ENCODE measurements at places on chromosomes 3 and 15.

DNA sequence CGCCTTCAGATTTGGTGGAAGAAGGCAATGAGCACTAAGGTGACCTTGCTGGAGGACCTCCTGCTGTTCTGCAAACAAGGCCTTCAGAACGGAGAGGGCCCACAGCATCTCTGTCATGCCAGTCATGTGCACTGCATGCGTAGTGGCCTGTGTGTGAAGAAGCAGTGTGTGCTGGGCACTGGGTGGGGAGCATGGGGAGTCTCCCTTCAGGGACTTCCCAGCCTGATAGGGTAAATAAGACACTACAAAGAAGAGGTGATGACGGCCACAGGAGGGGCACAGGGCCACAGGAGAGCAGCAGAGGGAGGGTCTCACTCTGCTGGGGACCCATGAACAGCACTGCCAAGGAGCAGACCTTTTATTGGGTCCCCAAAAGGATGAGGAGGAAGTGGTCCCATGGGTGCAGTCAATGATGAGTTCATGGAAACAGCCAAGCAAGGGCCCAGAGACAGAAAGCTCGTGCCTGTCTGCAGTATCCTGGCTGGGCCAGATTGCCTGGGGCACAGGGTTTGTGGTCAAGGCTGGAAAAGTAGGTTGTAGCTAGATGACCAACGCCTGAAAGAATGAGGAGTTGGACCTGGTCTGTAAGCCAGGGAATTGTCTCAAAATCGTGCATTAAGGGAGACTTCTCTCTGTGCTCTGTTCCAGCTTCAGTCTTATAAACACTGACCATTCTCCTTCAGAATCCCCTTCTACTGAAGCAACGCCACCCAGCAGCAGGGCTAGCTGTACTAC is 67.8 kb upstream of the SEC61A1 start:
- DNase-seq, result no peak

GRCh38 chr15:71529361-71529760 is 281.0 kb upstream of the NR2E3 start:
- DNase-seq, result no peak

GRCh38 chr15:71591057-71591456 is 219.3 kb upstream of the NR2E3 start:
- no peak for DNase-seq

DNA sequence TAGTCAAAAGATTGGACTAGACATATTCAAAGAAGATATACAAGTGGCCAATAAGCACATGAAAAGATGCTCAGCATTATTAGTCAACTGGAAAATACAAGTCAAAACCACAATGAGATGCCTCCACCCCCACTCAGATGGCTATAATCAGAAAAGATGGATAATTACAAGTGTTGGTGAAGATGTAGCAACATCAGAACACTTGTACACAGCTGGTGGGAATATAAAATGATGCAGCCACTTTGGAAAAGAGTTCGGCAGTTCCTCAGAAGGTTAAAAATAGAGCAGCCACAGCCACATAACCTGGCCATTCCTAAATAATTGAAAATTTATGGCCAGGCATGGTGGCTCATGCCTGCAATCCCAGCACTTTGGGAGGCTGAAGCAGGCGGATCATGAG is 38.4 kb downstream of the HEG1 start:
- DNase-seq, result no peak

- DNase-seq, result no peak
These were observed 125.7 kb upstream of the ZBED2 start for GRCh38 chr3:111720681-111721380.

GRCh38 chr3:31251083-31251482 is 281.6 kb upstream of the STT3B start:
- DNase-seq, result no peak

- DNase-seq, result no peak
These were observed 448.6 kb upstream of the CDIN1 start for GRCh38 chr15:36130641-36131310.

DNA sequence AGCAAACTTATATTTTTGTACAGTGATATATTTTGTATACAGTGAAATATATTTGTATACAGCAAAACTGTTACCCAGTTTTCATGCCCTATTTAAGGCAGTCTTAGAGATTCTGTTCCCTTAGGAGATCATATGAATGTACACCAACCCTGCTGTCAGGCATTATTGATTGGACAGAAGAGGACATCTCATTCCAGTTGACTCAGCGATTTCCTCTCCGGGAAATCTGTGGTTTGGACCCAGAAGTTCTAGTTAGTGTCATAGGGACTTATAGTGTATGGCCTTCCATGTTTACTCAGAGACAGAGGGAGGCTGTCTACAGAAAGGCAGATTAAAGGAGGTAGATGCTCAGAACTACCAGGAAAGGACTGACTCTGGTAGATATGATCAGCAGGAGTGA is 318.8 kb upstream of the KCNMB2 start:
- DNase-seq, result no peak

- no peak for DNase-seq
These were observed 65.1 kb upstream of the EPHA3 start for GRCh38 chr3:89042236-89042835.

Measured in CD4-positive, alpha-beta T cell treated with Interleukin-6 for 4 hours (primary cell).